Adipose tissue (tissue), 3 donors: ENCODE measurements at places on chromosomes 12 and 14. TPM values are rescaled to one million over a fixed set of nuclear protein-coding genes. Genes with fewer than 3 reads are reported as not detected.

Gene FOXJ2
- 7.6 TPM for polyA plus RNA-seq

Gene TECPR2
- polyA plus RNA-seq: 5.9 TPM

Gene SLC22A17
- polyA plus RNA-seq: 9.9 TPM

Gene ASCL1
- polyA plus RNA-seq: not detected

Gene RPL10L
- polyA plus RNA-seq: not detected

Gene PRH2
- polyA plus RNA-seq: not detected

Gene PIWIL1
- not detected for polyA plus RNA-seq
